ENCODE measurements at places on chromosomes 13 and 19. TPM values are rescaled to one million over a fixed set of nuclear protein-coding genes. Genes with fewer than 3 reads are reported as not detected.
A peak's percentile ranks its signal among the peaks of the same experiment; 100 is the strongest.

DNA sequence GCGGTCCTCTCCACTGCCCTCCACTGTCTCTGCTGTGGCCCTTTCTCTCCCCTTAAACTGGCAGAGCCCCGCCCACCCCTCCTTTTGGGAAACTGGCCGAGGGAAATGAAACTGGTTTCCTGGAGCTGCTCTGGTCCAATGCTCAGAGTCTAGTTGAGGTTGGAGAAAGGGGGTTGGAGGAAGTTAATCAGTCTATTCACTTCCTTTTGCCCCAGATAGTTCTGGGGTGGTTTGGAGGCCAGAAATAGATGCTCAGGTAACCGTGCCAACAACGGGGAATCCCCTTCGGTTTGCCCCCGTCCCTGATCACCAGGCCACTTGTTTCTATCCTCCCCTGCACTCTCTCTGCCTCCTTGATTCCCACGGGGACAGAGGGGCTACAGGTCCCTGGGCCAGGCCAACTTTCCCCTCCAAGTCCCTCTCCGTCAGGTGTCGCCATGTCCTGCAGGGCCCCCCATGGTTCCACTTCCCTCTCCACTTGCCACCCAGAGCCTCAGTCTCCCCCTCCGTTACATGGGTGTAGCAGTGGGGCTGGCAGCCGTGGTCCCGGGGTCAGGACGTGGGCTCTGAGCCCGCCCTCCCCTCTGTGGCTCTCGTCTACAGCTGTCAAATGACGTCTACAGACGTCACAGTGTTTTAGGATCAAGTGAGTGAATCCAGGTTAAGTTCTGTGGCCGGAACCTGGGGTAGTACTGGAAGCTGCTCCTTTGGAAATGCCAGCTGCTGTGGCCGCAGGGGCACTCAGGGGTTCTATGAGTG is at the start of gene IL4I1:
Gene IL4I1, minus strand, starts transcription at position 25 of the 759 bp plus-strand sequence. CDS start 727 bp downstream, outside the sequence.
- no peaks in the 10 kb centered on the region for H3K27me3 ChIP-seq
- peak within 1 kb of the TSS; percentile 96 for H3K4me3 ChIP-seq
- H3K36me3 ChIP-seq: peaks cover 3% of the 10 kb centered on the region
- peaks cover 45% of the 10 kb centered on the region for H3K4me1 ChIP-seq

GRCh38 chr13:84077271-84077670 is 195.0 kb upstream of the SLITRK1 start:
- H3K36me3 ChIP-seq: no peaks in the 10 kb centered on the region
- no peak overlapping the region for H3K4me3 ChIP-seq
- no peaks in the 10 kb centered on the region for H3K27me3 ChIP-seq
- H3K27ac ChIP-seq: no peak overlapping the region

- peak; percentile 54 for DNase-seq
- H3K4me1 ChIP-seq: peaks cover 23% of the 10 kb centered on the region
- peaks cover 86% of the 10 kb centered on the region for H3K27me3 ChIP-seq
- no peak overlapping the region for H3K4me3 ChIP-seq
- H3K27ac ChIP-seq: peak overlapping the region; percentile 16
Observed at GRCh38 chr19:46487802-46488445, 7.7 kb downstream of the PNMA8B start.

- no peak overlapping the region for H3K4me3 ChIP-seq
- DNase-seq: no peak
- no peaks in the 10 kb centered on the region for H3K27me3 ChIP-seq
Observed at GRCh38 chr13:53138376-53139036, 109.9 kb downstream of the OLFM4 start.

DNA sequence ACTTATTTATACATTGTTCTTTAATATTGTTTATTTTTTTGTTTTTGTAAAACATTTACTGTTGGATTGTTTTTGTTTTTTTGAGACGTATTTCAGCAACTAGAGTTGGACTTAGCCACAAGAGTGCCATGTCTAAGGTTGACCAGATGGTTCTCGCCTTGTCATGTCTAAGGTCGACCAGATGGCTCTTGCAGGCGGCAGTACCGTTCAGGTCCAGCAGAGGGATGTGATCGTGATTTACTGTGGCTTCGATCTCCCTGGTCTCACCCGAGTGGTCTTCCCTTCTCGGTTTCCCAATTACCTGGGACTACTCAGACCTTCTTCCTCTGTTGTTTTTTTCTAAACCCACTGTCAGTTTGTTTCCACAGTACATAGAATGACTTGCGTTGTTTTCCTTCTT is 1438.6 kb downstream of the UQCRFS1 start:
- H3K27ac ChIP-seq: no peak overlapping the region
- H3K4me3 ChIP-seq: no peak overlapping the region
- no peaks in the 10 kb centered on the region for H3K27me3 ChIP-seq
- H3K36me3 ChIP-seq: no peaks in the 10 kb centered on the region
- DNase-seq: no peak

- H3K36me3 ChIP-seq: peaks cover 17% of the 10 kb centered on the region
- no peaks in the 10 kb centered on the region for H3K27me3 ChIP-seq
- peak; percentile 36 for DNase-seq
- H3K4me1 ChIP-seq: peaks cover 47% of the 10 kb centered on the region
Observed at GRCh38 chr19:16325641-16326400, 1.2 kb downstream of the KLF2 start.

- H3K36me3 ChIP-seq: peaks cover 6% of the 10 kb centered on the region
- DNase-seq: no peak
- no peak overlapping the region for H3K4me3 ChIP-seq
- no peaks in the 10 kb centered on the region for H3K27me3 ChIP-seq
- H3K27ac ChIP-seq: no peak overlapping the region
- peaks cover 12% of the 10 kb centered on the region for H3K4me1 ChIP-seq
Observed at GRCh38 chr19:42352301-42353259, 27.1 kb downstream of the MEGF8 start.

- H3K27ac ChIP-seq: peak overlapping the region; percentile 96
- no peaks in the 10 kb centered on the region for H3K27me3 ChIP-seq
- DNase-seq: no peak
- H3K4me1 ChIP-seq: peaks cover 14% of the 10 kb centered on the region
Observed at GRCh38 chr13:43022934-43023288, 475 bp upstream of the DNAJC15 start.

DNA sequence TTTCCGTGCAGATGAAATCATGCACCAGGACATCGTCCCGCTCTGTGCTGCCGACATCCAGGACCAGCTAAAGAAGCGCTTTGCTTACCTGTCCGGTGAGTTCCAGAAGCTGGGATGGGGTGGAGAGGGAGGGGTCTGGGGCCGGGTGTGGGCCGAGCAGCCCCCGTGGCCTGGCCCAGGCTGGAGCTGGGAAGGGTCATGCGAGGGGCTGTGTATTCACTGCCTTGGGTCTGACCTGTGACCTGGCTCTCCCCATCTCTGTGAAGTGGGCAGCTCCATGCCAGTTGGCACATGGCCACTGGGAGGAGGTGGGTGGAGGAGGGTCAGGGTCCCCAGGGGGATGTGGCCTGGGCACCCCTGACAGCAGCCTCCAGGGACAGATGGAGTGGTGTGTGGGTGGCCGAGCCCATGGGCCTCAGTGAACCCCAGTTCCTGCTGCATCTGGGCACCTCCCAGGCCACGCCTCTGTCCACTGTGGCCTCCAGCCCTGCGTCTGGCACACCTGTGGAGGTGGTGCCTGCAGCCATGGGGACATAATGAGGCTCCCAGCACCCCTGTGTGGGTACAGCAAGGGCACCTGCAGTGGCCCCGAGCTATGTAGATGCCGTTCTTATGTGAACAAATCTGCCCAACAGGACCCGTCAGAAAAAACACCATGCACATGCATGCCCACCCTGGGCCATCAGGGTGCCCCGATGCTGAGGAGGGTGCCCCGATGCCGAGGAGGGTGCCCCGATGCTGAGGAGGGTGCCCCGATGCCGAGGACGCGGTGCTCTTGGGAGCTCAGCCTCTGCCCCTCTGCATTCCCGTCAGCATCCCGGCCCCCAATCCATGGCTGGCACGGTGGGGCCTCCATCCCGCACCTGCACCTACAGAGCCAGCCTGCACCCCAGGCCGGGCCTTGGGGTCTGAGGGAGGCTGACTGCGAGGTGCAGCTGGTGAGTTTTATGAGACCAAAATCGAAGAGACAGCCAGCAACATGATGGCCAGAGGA is 46.0 kb downstream of the MCF2L start:
- H3K27me3 ChIP-seq: no peaks in the 10 kb centered on the region
- no peak overlapping the region for H3K27ac ChIP-seq
- H3K36me3 ChIP-seq: peaks cover 2% of the 10 kb centered on the region

DNA sequence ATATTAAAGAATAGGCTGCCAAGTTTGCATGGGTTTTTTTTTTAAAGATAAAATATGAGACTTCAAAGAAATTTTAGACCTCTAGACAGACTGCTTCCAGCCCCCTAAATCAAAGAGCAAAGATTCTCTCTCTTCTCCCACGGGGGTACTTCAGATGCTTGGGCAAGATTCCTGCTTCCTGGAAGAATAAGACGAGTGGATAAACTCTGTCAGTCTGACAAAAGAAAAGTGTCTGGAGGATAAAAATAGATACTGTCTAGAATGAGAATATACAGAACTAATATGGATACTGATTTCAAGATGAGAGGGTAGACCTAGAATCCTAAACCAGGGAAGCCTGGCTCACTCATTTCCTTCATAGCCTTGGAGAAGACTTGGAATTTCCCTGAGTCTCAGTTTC is 435.1 kb downstream of the FOXO1 start:
- no peaks in the 10 kb centered on the region for H3K27me3 ChIP-seq
- H3K4me3 ChIP-seq: no peak overlapping the region
- H3K4me1 ChIP-seq: peaks cover 16% of the 10 kb centered on the region
- DNase-seq: no peak
- no peak overlapping the region for H3K27ac ChIP-seq

- no peak for DNase-seq
- peaks cover 2% of the 10 kb centered on the region for H3K36me3 ChIP-seq
- no peaks in the 10 kb centered on the region for H3K4me1 ChIP-seq
- peaks cover 45% of the 10 kb centered on the region for H3K27me3 ChIP-seq
Observed at GRCh38 chr13:26895808-26896466, 135.4 kb upstream of the GPR12 start.

DNA sequence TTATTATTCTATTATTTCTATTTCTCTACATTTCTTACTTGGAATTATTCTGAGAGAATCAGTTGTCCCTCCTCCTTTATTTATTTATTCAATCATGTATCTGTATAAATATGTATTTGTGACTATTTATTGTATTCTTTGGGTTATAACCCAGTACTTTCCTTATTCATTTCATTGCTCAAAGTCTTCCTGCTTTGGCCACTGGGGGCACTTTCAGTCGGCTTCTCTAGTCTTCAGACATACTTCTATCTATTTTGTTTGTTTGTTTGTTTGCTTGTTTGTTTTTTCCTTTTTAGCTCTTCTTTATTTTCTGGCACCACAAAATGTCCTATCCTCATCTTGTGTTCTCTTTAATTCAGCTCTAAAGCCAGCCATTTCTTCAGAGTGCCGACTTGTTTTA is 260.4 kb downstream of the NALCN start:
- peaks cover 2% of the 10 kb centered on the region for H3K36me3 ChIP-seq
- no peak overlapping the region for H3K27ac ChIP-seq
- H3K4me3 ChIP-seq: no peak overlapping the region
- no peak for DNase-seq
- peaks cover 6% of the 10 kb centered on the region for H3K4me1 ChIP-seq
- peaks cover 48% of the 10 kb centered on the region for H3K27me3 ChIP-seq

GRCh38 chr19:18637673-18638630 is 1.1 kb downstream of the KLHL26 start:
- H3K4me1 ChIP-seq: peaks cover 37% of the 10 kb centered on the region
- no peaks in the 10 kb centered on the region for H3K27me3 ChIP-seq
- H3K4me3 ChIP-seq: peak overlapping the region; percentile 90

DNA sequence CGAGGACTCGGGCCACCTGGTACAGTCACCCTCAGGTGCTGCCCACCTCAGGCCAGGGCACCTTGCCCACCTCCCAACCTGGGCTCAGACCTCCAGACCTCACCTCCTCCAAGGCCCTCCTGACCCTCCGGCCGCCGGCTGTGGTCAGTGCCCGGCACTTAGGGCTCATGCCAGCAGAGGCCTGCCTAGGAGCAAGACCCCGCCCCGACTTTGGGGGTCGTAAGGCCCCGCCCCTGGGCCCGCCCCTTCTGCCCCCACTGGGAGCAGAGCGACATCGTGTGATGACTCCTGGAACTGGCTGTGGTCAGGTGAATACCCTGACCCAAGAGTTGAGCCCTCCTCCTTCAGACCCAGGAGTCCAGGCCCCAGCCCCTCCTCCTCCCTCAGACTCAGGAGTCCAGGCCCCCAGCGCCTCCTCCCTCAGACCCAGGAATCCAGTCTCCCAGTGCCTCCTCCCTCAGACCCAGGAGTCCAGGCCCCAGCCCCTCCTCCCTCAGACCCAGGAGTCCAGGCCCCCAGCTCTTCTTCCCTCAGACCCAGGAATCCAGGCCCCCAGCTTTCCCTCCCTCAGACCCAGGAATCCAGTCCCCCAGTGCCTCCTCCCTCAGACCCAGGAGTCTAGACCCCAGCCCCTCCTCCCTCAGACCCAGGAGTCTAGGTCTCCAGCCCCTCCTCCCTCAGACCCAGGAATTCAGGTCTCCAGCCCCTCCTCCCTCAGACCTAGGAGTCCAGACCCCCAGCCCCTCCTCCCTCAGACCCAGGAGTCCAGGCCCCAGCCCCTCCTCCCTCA is at the start of gene SBK2:
Gene SBK2, minus strand, starts transcription at position 183 of the 790 bp plus-strand sequence. CDS start 839 bp downstream, outside the sequence.
- DNase-seq: no peak
- H3K36me3 ChIP-seq: no peaks in the 10 kb centered on the region
- H3K27ac ChIP-seq: no peak within 1 kb of the TSS
- H3K4me3 ChIP-seq: no peak within 1 kb of the TSS

DNA sequence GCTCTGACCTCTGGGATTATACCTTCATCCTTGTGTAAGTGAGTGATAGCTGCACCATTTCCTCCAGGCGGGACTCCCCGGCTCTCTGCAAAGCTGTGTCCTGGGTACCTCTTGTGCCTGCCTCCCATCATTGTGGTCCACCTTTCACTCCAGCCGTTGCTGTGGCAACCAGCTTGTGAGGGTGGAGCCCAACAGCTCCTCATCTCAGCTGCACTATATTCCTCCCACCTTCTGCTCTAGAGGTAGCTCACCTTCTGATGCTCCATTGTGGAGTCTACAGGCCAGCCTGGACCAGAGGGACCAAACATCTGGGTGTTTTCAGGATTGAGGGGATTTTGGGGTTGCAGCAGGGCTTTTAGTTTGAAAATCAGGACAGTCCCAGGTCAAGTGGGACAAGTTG is 708.2 kb downstream of the UQCRFS1 start:
- DNase-seq: no peak
- no peaks in the 10 kb centered on the region for H3K36me3 ChIP-seq
- H3K27ac ChIP-seq: no peak overlapping the region

GRCh38 chr19:1657746-1658145 is 5.3 kb upstream of the TCF3 start:
- H3K4me1 ChIP-seq: peaks cover 2% of the 10 kb centered on the region
- H3K27me3 ChIP-seq: peaks cover 10% of the 10 kb centered on the region

GRCh38 chr19:18417250-18418028 is 1.8 kb upstream of the SSBP4 start:
- no peak for DNase-seq
- no peaks in the 10 kb centered on the region for H3K27me3 ChIP-seq
- H3K27ac ChIP-seq: peak overlapping the region; percentile 83
- no peaks in the 10 kb centered on the region for H3K36me3 ChIP-seq
- H3K4me3 ChIP-seq: peak overlapping the region; percentile 97
- peaks cover 60% of the 10 kb centered on the region for H3K4me1 ChIP-seq

Gene ZNF383
- total RNA-seq: 15.2 TPM

Gene NLRP7
- not detected for total RNA-seq

Gene CEACAM21
- 44.4 TPM for total RNA-seq

Gene ATP4B
- not detected for total RNA-seq
